ENCODE measurements at places on chromosomes 5 and 9.

DNA sequence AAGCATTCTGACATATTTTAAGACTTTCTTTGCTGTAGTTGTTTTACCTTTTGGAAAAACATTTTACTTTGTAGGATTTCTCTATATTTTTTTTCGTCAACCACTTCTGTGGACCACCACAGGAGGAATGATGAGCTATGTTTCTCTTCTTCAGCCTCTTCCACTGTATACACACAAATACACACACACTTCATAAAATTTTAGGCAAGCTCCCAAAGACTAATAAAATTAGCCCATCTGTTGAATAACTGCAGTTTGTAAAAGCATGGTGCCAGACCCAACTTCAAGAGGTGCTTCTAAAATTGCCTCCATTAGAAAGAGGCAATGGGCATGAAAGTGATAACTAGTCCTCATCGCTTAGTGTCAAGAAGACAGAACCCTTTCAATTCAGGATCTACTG lies 4.1 kb upstream of the CEP120 start:
- no peak for DNase-seq

DNA sequence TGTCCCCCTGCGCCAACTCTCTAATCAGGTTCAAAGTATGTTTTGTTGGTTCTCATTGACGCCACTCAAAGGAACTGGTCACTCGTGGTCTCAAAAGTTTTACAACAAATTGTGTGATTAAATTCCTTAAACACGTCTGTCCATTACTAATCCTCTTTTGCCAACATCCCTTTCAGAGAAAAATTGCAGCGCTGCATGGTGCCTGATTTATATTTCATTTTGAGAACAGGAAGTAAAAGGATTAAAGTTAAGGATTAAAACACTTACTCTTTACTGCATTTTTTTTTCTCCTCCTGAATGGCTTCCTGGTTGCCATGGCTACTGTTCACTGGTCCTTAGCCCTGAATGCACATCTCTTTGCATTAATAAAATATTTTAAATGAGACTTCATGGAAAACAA lies 383.5 kb downstream of the GLIS3 start:
- no peak for DNase-seq

DNA sequence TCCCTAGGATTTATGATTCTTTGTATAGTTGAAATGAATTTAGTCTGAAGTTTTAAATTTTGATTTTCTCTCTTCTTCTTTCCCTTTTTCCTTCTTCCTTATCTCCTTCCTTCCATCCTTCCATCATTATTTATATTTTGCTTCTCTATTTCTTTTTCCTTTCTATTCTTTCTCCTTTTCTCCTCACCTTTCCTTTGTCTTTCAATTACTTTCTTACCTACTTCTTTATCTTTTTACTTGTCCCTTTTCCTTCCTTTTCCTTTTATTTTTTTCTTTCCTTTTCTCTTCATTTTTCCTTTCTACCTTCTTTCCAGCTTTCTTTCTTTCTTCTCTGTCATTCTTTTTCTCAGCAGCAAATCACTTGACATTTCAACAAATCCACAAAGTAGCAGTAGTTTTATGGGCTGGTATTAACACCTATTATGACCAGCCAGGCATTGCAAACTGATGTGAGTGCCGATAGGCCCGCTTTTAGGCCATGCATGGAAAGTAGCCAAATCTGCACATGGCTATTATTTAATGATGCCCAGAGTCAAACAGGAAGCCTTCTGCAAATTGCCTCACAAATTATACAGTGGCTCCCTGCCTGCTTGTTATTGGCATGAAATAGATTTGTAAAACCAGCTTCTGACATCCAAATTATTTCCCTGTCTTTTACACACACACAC lies 37.1 kb upstream of the NR3C1 start:
- DNase-seq, result no peak

GRCh38 chr9:130977811-130978221 lies 31.2 kb upstream of the LAMC3 start:
- DNase-seq, result no peak

GRCh38 chr5:38551030-38552017 lies 5.1 kb downstream of the LIFR start:
- DNase-seq, result no peak

GRCh38 chr5:168563959-168564358 lies 15.2 kb downstream of the PANK3 start:
- DNase-seq, result no peak

DNA sequence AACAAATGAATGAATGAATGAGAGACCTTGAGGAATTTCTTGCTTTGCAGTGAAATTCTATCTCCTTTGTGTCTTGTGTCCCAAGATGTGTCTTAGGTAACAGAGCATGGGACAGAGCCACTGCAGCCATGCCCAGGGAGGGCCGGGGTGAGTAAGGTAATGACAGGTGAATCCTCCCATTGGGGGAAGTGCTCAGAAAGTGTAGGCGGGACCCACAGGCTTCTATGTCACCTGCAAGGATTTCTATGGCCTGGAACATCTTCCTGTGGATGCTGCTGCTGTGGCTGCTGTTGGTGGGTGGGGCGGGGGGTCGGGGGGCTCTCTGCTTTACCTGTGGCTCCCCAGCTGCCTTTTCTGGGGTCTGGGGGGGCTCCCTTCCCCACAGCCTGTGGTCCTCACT lies 133.6 kb upstream of the IER5L start:
- no peak for DNase-seq

DNA sequence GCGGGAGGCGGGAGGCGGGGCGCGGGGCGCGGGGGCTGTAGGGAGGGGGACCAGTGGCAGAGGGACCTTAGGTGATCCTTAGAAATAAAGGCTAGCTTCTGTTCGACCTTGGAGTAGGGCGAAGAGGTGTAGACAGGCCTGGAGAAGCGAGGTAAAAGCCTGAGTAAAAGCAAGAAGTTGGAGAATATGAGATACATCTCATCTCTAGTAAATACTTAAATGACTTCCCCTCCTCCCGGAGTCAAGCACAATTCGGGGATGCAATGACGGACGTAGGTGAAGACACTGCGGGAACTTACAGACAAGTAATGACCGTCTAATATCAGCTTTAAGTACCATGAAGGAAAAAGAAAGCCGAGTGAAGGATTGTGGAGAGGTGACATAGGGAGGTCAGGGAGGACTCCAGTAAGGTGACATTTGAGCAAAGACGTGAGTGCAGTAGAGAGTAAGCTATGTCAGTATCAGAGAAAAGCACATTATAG lies 466 bp downstream of the SMC2 start:
- DNase-seq, result no peak

GRCh38 chr9:26597542-26598149 lies 295.0 kb downstream of the CAAP1 start:
- DNase-seq, result no peak

DNA sequence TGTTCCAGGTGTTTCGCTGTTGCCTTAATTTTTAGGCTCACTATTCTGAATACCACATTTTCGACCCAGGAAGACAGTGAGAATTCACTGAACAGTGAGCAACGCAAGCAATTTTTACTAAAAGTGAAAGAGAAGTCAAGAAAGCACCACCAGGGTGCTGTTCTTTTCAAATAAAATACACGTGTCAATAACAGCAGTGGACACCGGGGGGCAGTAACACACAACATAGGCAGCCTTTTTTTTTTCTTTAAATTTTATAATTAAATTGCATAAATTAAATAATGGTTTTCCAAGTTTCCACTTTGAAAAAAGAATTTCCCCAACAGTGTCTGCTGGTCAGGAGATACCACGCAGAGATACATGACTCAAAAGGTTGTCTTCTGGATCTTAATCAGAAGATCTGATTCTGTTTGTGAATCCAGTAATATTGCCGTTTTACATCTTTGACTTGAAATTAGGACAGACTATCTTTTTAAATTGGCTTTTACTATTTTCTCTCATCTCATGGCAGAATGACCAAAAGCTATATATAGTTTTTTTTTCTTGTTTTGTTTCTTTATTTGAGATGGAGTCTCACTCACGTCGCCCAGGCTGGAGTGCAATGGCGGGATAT lies 47.1 kb upstream of the SH3GL2 start:
- DNase-seq, result no peak

DNA sequence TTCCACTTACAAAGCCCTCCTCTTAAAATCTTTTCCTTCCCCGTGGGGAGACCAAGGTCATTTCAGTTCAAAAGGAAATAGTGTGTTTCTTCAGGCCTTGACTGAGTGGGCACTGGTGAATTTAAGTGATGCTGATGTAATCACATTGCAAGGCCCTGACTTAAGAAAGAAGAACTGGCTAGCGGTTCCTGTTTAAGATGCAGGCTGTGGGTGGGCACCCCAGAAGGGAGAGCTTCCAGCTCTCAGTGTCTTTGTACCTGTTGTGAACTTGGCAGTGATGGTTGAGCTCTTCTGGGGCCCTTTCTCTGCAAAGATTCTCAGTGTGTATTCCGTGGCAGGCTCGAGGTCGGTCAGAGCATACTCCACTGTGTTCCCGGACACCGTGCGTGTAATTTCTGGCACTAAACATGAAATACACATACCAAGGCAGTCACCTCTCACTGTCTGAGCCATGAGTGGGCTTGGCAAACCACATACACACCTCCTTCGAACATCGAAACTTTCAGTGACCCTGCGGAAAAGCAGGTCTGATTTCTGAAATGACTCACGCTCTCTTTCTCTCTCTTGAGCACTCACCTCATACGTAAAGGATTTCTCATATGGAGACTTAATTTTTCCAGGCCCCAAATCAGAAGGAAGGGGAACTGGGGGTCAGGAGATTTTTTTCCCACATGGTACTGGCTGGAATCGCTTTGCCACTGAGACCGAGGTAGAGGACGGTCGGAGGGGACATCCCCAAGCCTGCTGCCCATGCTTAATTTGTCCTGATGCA lies 81.9 kb downstream of the TNC start:
- DNase-seq, result no peak

- no peak for DNase-seq
Measured at GRCh38 chr9:18720691-18721090, 246.7 kb downstream of the ADAMTSL1 start.

DNA sequence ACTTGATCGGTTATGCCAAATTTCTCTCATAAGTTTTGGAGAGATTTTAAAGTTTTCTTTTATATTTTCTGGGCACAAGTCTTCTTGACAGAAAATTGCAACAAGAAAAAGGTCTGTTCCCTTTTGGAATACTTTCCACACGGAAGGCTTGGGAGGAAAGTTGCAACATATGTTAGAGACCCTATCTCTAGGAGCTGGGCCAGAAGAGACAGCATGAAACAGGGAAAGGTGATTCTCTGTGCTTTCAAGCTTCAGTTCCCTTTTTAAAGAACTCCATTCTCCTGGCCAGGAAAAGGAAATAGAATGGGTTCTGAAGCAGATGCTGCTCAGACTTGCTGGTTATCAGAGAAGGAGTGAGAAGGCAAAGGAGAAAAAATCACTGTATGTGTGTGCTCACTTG lies 368.3 kb downstream of the SPATA31D1 start:
- DNase-seq, result no peak

DNA sequence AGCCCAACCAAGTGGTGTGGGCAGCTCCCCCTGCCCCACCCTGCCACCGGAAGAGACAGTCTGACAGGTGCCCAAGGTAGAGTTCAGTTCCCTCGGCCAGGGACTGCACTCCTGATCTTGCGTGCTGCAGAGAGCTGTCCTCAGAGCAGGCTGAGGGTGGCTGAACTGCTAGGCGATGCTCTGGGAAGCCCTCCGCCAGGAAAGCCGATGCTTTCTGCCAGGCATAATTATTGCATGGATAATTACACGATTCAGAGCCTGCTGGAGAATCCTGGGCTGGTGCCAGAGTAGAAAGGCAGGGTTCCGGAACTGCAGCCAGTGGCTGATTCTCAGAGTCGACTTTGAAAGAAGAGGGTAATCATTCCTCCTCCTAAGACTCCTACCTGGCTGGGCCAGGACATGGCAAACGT lies 19.3 kb downstream of the KCNIP1 start:
- DNase-seq, result no peak

DNA sequence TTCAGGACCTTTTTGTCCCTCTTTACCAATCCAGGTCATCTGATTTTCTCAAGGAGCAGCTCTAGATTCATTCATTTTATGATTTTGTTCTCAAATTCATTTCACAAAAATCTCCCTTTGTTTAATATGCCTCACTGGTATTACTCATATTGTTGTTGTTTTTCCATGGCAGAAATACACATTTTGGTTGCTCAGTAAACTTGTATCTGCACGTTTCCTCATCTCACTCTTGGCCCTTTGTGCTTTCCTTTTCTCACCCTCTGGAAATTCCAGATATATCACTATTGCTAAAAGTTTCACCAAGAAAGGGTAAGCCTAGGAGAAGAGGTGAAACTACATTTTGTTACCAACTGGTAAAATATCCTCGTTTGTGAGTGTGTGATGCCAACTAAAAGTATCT lies 14.8 kb downstream of the ASPN start:
- DNase-seq, result no peak

DNA sequence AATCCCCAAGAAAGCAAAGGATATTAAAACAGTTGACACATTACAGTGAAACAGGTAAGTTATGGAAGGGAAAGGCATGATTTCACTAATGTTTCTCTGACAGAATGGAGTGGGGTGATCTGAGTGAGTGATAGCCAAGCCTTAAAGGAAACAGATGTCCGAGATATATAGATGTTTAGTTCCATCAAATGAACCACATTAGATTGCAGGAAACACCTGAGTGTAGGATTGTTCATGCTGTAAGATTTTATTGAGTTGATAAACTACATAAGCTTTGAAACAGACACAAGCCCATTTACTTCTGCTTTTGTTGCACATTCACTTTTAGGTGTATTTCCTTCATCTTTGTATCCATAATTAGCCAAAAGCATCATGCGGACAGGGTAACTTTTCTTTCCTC lies 167.1 kb upstream of the PPP1R2B start:
- DNase-seq, result no peak

DNA sequence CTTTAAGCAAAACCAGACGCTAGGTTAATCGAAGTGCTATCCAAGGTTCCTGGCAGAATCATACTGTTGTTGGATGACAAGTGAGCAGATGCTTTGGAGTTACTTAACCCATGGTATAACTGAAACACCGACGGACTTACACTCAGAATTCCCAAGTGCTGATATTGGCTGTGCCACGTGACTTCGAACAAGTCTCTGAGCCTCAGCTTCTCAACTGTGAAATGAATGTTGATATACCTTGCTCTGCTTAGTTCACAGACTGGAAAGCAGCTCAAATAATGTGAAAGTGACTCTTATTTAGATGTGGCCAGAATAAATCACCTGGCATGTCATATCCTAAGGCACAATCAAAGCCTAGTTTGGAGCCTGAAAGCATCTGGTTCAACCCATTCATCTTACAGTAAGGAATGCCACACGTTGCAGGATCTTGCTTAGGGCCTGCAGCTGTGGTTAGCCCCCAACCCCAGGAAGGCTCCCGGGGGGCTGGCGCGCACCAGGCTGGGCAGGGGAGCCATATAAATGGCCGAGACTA lies 759 bp downstream of the GEMIN5 start:
- DNase-seq, result no peak

- no peak for DNase-seq
Measured at GRCh38 chr9:116218399-116218798, 64.8 kb downstream of the PAPPA start.

DNA sequence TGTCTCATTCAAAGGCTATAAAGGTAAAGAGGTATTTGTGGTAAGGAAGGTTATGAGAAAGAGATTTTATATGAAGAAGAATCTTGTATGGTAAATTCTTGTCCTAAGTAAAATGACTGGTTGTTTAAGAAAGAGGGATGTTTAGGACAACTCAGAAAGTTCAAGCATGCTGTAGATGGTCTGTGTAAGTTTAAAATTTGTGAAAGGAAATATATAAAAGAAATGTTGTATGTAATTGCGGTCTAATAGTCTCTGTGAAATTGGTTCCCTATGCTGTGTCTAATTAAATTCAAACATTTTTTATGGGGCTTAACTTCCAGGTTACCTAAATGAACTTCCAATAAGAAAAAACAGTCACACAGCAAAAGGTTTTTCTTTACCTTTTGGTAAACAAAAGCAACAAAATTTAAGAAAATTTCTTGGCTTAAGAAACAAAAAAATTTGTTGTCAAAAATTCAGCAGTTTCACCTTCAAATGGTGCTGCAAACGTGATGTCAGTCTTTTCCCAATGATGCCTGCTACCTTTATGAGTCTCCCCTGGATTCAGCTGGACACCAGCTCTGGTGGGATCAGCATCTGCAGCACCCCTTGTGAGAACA lies 83.0 kb upstream of the FCN1 start:
- no peak for DNase-seq

All from right lung (tissue), 10 donors.